ENCODE measurements at places on chromosomes 2 and 18.

GRCh38 chr2:26809876-26810577 is 24.2 kb downstream of the CENPA start:
- no peak for DNase-seq

DNA sequence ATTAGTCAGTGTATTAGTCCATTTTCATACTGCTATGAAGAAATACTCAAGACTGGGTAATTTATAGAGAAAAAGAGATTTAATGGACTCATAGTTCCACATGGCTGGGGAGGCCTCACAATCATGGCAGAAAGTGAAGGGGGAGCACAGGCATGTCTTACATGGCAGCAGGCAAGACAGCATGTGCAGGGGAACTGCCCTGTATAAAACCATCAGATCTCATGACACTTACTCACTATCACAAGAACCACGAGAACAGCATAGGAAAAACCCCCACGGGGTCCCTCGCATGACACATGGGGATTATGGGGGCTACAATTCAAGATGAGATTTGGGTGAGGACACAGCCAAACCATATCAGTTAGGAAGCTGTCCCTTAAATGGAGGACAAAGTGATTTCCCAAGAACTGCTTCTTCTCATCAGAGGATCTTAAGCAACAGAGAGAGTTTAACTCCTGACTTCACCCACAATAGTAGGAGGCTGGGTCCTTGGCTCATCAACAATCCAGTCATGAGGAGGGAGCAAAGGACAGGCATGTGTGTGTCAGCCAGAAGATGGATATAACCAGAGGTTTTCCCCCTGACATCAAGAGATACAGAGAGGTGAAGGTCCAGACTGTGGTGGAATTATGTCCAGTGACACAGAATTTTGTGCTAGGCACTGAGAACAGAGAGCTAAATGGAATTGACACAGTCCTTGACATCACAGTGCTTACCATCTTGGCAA is 203.8 kb upstream of the SH3BP4 start:
- no peak for DNase-seq

GRCh38 chr2:239873656-239874635 is 151.2 kb downstream of the NDUFA10 start:
- no peak for DNase-seq

GRCh38 chr2:119549241-119549640 is 5.0 kb downstream of the CFAP221 start:
- DNase-seq, result no peak

DNA sequence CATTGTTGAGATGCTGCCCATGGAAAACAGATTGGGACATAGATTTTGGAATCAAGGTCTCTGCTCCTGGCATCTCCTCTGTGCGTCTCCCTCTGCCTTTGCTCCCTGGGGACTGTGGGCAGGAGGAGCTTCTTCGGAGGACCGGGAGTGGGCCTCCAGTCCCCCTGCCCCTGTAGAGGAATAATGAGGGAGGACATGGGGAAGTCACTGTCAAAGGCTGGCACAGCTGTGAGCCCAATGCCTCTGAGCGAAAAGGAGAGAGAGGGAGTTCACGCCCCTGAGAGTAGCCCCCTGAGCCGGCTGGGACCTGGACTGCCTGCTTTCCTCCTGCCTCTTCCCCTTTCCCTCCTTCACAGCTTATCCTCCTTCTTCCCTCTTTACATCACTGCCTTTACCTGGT is 195.0 kb downstream of the LOXHD1 start:
- DNase-seq, result no peak

GRCh38 chr2:126930970-126931590 is 32.4 kb downstream of the TEX51 start:
- no peak for DNase-seq

GRCh38 chr2:6926071-6926732 is 9.0 kb downstream of the RNF144A start:
- no peak for DNase-seq

DNA sequence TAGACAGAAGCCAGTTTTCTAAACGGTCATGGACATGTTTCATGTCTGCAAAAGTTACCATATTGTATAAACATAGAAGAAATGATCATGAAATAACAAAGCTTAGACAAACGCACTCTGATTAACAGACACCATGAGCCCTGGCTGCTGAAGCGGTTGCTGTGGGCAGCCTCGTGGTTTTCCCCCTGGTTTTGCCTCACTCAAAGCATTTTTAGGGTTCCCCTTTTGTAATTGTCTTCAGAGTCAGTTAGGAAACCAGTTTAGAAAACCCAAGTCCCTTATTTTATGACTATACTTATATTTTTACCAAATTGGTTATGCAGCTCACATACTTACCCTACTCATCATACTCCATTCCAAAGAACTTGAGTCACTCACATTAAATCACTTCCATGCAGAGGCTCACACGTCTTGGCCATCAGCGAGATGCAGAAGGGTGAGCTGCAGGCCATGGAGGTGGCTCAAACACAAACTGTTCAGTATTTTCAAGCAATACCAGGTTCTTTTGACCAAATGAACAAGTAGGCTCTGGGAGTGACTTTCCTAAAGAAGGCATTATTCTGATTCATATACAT is 105.6 kb upstream of the SALL3 start:
- DNase-seq, result no peak

DNA sequence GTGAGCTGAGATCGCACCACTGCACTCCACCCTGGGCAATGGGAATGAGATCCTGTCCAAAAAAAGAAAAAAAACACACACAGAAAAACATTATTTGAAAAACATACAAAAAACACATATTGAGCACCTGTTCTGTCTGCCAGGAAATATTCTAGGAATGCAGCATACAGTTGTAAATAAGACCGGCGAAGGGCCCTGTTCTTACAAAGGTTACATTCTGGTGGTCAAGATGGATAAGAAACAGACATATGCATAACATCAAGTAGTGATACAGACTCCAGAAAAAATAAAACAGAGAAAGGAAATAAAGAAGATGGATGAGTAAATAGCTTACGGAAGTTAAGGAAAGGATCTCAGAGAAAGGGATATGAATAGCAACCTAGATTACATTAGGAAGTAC is 159.8 kb downstream of the GALNT3 start:
- DNase-seq, result no peak

- DNase-seq, result no peak
Observed at GRCh38 chr2:124832521-124832920, 807.4 kb downstream of the CNTNAP5 start.

- DNase-seq, result no peak
Observed at GRCh38 chr2:195842932-195843331, 185.9 kb downstream of the SLC39A10 start.

GRCh38 chr2:23505218-23505983 is 120.4 kb downstream of the KLHL29 start:
- DNase-seq, result no peak

GRCh38 chr2:169664600-169664977 is 29.6 kb downstream of the CFAP210 start:
- DNase-seq, result no peak

- DNase-seq, result no peak
Observed at GRCh38 chr2:120551522-120551921, 184.1 kb upstream of the GLI2 start.

DNA sequence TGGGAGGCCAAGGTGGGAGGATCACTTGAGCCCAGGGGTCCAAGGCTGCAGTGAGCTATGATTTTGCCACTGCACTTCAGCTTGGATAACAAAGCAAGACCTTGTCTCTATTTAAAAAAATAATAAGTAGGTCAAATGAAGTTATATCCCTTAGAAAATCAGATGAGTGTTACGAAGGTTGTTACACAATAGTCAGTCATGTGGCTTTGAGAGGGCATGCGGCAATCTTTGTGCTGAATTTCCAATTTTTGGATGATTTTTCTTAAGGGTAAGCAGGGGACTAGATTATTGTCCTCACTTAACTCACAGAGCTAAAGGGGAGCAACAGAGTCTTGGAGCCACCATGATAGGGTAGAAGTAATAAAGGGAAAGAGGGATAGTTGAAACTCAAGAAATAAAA is 71.8 kb downstream of the B3GNT2 start:
- no peak for DNase-seq

DNA sequence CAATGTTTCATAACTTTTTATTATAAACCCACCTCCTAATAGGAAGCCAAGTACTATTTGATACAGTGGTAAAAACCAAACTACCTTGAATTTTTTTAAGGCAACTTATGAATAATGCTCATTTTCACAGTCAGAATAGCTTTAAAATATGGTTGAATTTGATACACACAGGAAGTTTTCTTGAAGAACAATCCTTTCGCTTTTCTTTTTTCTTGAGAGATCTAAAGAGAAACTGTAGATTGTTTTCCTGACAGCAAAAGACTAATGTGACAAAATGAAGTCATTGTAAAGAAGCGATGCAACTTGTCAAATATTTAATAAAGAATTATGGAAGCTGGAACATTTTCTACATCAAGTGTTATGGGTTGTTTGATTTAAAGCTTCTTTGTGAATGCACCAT is 227.7 kb downstream of the ALPK2 start:
- no peak for DNase-seq

- DNase-seq, result no peak
Observed at GRCh38 chr2:44748-45341, 1.5 kb downstream of the FAM110C start.

- DNase-seq, result no peak
Observed at GRCh38 chr2:141003967-141004657, 1126.7 kb downstream of the LRP1B start.

DNA sequence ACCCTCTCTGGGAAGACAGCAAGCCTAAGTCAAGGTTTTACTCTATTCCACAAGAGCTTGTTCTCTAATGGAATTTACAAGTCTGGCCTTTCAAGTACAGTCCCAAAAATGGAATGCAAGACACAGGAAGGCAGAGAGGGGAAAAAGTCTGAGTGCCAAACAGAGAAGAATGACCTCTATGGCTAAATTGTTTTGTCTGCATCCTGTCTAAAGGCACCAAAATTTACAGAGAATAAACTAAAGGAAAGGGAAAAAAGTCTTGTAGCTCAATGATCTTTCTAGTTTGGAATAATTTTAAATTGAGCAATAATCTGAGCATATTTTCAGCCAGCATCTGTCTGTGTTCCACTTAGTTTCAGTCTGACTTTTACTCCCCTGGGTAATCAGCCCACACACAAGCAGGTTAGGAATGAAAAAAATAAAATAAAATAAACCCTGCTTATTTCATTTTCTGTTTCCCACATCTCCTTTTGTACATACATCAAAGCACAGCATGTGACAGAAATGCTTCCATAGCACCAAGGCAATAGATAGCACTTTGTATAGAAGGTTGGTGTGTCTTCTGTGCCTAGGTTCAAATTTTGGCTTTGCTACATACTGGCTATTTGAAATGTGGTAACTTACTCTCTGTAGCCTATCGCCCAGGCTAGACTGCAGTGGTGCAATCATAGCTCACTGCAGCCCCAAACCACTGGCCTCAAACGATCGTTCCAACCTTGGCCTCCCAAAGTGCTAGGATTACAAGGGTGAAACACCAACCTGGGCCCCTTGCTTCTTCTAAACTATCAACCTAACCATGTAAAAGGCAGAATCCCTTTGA is 105.1 kb downstream of the SLC8A1 start:
- no peak for DNase-seq

- no peak for DNase-seq
Observed at GRCh38 chr2:96817882-96818281, 1.8 kb downstream of the CNNM3 start.

DNA sequence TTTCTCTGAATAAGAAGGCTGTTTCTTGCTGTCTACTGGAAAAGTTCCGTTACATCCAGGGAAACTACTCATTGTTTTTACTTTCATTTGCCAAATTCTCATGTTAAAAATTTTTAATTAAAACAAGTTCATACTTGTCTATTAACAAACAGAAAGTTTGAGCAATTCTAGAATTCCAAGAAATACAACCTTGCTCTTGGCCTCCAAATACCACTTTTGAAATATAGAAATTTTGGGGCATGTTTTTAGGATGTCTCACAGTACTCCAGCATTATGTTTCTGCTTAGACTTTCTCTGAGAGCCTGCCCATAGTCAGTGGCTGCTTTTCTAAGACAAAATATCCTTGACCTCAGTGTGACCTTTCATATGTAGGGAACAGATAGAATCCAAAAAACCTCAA is 228.7 kb upstream of the RND3 start:
- DNase-seq, result no peak

- DNase-seq, result no peak
Observed at GRCh38 chr2:73314441-73314840, 21.1 kb upstream of the EGR4 start.

- DNase-seq, result no peak
Observed at GRCh38 chr2:17579605-17580318, 39.3 kb downstream of the VSNL1 start.

DNA sequence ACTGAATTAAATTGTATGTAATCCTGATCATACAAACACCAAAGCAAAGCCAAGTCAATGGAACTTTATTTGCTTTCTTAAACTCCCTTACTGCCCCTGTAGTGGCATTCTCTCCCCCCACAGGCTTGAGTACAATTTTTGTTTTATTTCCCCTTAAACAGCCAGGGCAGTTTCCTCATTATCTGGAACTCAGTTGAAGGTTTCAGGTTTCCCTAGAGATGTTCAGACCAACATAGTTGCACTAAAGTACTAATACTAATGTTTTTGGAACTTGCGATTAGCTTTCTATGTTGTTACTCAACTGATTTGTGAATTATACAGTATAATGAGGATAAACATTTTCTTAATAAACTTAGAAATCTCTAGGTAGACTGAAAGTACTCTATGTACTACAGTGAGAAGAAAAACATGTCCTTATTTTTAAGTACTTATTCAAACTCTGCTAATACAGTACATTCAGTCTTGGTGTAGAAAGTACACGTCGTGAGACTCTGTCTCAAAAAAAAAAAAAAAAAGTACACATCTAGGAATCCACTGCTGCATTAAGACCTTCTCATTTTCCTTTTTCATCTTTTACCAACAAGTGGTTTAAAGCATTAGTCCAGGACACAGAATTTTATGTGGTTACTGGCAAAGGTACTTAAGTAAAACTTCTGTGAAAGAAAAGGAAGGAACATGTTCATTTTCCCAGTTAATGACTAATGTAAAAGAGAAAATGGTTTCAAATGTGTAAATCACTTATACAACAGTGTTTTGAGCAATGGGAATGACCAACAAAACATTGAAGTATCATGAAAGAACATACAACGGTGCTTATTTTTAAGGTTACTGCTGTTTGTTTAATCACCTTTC is 209.5 kb upstream of the SMAD7 start:
- no peak for DNase-seq

- no peak for DNase-seq
Observed at GRCh38 chr2:85353876-85354285, 447 bp downstream of the RETSAT start.

DNA sequence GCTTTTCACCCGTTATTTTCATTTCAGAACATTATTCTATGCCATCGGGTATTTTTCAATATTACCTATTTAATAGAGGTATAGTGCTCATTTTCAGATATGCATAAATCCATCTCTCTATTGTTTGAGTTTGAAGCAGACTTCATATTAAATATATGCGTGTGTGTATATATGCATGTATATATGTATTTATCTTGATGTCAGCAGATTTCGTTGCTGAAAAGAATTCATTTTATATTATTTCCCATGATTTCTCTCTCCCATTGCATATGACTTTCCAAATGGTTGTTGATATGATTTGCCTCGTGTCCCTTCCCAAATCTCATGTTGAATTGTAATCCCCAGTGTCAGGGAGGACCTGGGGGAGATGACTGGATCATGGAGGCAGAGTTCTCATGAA is 28.6 kb upstream of the COPS8 start:
- DNase-seq, result no peak
